ENCODE measurements at places on chromosomes 3 and 15.

- no peak for DNase-seq
Observed at GRCh38 chr15:68430471-68431036, 1.4 kb downstream of the ITGA11 start.

- no peak for DNase-seq
Observed at GRCh38 chr3:184336547-184337398, 627 bp upstream of the FAM131A start.

GRCh38 chr3:155386919-155387318 is 93.4 kb upstream of the STRIT1 start:
- DNase-seq, result no peak

DNA sequence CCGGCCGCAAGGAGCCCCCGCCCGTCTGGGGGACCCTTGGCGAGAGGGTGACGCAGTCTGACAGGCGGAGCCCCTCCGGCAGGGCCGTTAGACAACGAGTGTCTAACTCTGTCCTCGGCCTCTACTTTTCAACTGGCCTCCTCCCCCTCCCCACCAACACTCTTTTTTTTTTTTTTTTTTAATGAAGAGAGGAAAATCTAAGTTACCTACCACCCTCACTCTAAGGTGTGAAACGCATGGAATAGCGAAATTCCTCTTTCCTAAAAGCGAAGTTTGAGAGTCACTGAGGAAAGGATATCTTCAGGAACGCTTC is 521 bp upstream of the SUSD5 start:
- no peak for DNase-seq

- DNase-seq, result no peak
Observed at GRCh38 chr15:64878705-64879104, 33.0 kb upstream of the ANKDD1A start.

DNA sequence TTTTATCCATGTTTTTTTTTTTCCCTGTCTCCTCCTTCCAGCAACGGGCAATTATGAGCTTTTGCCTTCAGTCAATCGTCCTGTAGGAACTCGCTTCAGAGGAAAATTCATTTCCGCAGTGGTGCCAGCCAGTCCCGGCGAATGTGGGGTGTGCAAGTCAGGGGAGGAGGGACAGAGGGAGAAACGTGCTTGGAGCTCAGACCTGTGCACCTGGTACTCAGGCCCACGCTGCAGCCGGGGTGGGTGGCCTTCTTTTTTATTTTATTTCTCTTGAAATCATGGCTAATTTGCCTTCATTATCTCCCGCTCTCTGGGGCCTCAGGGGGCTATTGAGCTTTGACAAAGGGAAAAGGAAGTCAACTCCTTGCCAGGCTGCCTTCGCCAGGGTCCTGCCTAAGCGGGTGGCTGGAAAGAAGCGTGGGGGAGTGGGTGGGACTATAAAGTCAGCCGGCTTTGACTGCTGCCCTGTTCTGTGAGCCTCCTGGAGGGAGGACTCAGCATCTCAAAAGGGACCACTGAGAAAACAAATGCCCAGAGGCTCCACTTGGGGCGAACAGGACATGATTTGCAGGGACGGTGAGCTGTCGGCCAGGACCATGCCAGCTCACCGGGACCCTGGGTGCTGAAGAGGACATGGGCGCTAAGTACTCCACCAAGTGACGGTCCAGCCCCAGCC is 5.5 kb downstream of the GRIP2 start:
- no peak for DNase-seq

GRCh38 chr3:183122257-183122932 is 23.1 kb upstream of the MCCC1 start:
- DNase-seq, result no peak

DNA sequence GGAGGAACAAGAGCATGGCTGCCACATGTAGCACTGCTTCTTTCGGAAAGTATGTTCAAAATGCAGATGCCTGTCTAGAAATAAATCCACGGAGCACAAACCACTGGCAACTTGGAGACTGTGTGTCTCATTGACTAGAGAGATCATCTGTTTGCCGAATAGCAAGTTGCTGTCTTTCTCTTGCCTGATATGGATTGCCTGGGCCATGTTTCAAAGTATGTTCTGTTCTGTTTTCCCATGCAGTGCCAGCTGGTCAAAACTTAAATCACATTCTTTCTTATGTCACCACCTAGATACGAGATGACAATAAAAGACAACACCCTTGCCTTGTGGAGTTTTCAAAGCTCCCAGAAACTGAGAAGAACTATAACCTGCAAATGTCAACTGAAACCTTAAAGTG is 318.9 kb downstream of the RYR3 start:
- DNase-seq, result no peak

GRCh38 chr3:143849854-143850549 is 1.7 kb upstream of the SLC9A9 start:
- DNase-seq, result no peak

- DNase-seq, result no peak
Observed at GRCh38 chr15:35484231-35484945, 61.6 kb downstream of the DPH6 start.

GRCh38 chr3:165210132-165210531 is 13.9 kb upstream of the SLITRK3 start:
- DNase-seq, result no peak

DNA sequence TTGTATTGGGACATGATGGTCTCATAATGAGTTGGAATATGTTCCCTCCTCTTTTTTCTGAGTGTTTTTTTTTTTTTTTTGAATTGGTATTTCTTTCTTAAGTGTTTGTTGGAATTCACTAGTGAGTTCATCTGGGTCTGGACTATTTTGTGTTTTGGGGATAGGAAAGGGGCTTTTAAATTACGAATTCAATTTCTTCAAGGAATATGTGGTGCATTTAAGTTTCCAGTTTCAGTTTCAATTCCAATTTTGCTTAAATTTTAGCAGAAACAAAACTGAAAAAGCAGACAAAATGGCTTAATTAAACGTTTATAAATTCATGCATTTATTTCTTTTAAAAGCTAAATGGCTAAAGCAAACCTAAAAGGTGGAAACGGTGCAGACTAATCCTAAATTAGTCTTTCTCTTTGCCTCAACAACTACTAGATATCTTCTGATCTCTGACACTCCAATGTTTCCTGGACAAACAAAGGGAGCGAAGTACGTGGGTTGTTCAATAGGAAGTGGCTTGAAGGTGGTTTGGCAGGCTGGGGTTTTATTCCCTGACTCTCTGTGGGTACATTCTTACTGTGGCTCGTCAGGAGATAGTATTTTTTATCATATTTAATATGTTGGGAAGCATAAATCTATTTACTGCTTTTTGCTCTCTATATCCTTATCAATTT is 50.0 kb upstream of the CORO2B start:
- no peak for DNase-seq

DNA sequence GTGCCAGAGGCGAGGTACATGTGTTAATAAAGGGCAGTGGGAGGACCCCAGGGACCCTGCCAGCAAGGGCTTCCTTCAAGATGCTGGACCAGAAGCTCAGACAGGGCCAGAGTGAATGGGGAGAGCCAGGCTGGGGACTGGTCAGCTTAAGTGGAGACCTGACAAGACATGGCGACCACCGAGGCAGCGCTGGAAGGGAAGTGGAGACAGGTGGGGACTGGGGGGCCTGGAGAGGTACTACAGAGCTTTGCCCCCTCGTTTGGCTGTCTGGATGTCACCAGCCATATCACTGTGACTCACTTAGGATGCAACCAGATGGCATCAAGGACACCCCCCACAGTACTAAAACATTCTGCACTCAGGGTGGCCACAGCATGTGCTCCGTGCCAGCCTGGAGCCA is 97.9 kb downstream of the ADCY5 start:
- no peak for DNase-seq

DNA sequence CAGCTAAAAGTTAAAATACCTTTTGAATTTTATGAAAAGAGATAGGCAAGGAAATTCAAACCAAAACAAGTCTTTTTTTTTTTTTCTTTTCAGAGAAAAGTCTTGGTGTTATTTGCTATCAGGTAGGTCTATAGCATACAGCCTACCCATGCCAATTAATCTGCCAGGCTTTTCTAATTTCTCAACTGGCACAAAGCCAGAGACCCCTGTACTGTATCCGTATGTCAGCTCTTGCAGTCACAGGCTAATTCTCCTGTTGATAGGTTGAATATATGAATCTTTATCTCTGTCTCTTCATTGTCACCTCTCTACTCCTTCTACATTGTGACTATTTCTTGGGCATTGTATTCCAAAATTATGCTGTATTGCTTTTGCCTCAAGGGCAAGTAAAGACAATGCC is 133.4 kb downstream of the IL5RA start:
- no peak for DNase-seq

DNA sequence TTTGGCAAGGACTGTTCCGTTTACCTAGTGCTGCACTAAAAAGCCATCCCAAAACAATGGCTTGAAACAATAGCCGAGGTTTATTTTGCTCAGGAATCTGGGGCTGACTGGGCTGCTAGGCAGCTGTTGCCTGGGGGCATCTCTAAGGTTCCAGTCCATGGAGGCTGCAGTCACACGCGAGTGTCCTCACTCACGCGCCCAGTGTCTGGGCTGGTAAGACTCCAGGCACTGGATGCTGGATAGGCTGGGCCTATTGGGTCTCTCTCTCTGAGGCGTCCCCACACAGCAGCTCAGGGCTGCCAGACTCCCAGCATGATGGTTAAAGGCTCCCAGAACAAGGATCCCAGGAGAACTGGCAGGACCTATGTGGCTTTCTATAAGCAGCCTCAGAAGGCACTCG is 34.2 kb downstream of the ALS2CL start:
- no peak for DNase-seq

DNA sequence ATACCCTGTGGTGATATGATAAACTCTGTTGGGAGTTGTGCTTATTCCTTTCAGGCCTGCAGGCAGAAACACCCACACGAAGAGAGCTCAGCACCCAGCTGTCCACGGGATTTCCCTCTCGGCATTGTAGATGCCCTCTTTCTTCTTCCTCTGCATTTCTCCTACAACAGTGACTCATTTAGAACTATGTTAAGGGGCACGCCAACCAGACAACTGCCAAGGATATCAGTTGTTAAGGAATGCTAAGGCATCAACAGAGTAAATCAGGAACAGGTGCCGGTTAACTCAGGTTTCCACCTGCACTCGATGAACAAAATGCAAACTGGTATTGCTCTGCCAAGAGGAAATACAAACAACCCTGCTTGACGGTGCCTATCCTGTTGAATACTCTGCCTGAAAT is 270.0 kb upstream of the PEX5L start:
- no peak for DNase-seq

DNA sequence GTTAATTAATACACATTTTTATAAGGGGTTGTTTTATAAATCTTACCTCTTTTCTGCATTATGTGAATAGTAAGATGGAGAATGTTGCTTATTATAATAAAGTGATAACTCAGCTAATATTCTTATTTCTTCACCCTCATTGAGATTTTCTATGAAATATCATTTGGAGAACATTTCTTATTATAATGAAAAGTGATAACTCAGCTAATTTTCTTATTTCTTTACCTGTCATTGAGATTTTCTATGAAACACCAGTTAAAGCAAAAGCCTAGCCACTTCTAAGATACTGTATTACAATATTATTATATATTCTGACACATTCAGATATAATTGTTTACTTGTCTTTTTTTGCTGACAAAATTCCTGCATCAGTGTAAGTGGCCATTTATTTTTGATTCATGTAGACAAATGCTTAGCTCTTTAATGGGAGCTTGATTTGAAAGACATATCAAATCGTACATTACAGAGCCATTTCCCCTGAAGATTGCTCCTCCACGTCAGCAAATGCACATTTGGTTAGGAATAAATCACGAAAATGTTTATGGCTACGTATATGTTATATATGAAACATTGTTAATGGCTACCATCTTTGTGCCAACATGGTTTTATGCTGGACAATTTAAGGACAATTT is 427.5 kb downstream of the CHL1 start:
- no peak for DNase-seq

- DNase-seq, result no peak
Observed at GRCh38 chr3:135490219-135490915, 475.2 kb upstream of the PPP2R3A start.

DNA sequence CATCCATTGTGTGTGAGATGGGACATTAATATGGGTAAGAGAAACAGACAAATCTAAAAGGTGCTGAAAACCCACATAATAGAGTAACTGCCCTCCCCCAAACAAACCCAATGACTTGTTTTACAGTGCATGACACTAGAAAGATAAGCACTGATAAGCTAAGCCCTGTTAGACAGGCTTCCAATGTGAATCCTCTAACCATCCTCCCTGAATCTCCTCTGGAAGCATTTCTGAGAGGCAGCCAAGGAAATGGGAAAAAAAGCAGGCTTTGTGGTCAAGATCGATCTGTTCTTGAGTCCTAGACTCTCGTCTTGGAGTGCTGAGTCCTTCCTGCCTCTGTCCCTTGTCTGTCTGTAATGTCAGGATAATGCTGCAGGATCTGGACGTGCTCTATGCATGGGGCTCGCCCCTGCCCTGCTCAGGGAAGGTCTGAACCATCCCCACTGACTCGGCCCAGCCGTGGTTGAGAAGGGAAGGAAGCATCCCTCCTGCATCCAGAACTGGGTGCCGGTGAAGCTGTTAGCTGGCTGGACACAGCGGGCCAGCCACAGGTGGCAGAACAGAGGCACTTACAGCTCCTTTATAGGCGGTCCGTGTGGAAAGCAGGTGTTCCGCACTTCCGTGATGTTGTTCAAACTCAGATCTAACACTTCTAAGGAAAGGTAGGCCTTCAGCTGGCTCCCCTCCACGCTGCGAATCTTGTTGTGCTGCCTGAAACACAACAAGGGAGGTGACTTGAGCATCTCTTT is 84.1 kb downstream of the LRIG1 start:
- no peak for DNase-seq

- DNase-seq, result no peak
Observed at GRCh38 chr3:16382845-16383244, 117.8 kb downstream of the OXNAD1 start.

DNA sequence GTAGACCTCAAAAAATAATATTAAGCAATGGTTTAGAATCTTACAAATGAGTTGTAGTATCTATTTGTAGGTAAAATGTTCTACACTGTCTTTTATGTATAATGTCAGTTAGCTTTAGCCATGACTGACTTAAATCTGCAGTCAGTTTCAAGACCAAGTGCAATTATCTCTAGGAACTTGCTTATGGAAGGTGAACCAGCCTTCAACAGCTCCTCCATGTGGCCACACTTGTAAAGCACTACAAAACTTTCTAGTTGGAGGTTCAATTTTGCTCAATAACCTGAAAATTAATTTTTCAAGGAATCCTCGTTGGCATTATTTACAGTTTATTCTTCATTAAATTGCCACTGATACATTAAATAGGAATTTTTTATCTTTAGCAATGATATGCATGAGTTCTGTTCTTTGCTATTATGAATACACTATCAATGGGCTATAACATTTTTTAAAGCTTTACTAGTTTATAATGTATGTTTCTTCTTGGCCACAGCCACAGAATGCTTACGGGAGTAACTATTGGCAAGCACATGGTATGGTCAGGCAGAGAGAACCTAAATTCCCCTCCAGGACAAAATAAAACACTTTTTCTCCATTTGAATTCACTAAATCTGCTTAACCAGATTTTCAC is 315.3 kb upstream of the UBE2E2 start:
- DNase-seq, result no peak

GRCh38 chr3:158671821-158672214 is 630 bp downstream of the LXN start:
- no peak for DNase-seq

GRCh38 chr15:89662893-89663626 is 7.8 kb upstream of the KIF7 start:
- DNase-seq, result no peak

Measured in activated CD4-positive, alpha-beta T cell treated with anti-CD3 and anti-CD28 coated beads, Interleukin-2, amount 50 U/mL, for 1 hour (primary cell).